ENCODE measurements at places on chromosomes 7 and 10.

DNA sequence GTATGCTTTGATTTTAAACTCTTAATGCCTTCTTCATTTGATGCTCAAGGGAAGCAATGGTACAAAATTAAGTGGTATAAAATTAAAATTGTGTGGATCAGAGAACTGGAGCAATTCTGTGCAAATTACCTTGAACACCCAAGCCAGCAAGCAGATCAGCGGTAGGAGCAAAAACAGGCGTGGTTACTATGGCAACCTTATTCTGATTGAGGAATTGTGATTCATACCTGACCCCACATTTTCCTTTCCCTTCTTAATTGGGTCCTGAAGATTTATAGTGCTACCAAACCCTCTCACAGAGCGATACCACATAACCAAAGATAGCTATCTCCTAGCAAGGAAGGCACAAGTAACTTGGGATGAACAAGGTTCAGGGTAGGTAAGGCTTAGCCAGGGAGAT, 72.5 kb upstream of the FZD1 start:
- DNase-seq: no peak

DNA sequence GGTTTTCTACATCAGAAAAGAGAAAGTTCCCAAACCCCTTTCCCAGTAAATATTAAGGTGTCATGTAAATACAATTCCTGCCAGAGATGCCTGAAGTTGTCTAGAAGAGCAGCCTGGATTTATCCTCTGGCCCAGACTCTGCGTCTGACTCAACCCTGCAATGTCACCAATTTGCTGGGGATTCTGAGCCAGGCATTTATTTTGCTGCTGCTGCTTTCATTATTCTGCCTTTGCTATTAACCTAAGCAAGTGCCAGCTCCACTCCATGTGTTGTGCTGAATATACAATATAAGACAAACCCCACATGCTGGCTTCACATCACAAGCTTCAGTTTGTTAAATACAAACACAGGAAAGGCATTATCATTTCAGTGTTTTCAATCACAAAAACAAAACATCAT, 59.1 kb downstream of the ELAPOR2 start:
- DNase-seq: no peak

DNA sequence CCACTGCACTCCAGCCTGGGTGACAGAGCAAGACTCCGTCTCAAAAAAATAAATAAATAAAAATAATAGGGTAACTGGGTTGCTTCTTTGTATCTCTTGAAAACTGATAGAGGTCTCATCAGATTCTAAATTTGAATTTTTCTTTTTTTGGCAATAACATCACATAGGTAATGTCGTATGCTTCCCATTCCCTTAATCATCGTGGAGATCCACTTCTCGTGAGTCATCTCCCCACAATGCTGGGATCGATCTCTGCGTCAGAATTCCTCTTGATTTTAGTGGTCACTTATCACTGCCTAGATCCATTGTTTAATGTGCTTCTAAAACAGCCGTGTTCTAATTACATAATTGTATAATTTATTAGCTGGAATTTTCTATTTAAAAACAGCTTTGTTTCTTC, 70.5 kb upstream of the DNAJB6 start:
- no peak for DNase-seq

- no peak for DNase-seq
Measured at GRCh38 chr7:19181634-19182033, 36.4 kb upstream of the FERD3L start.

- no peak for DNase-seq
Measured at GRCh38 chr7:92292981-92293380, 47.2 kb downstream of the ANKIB1 start.

- DNase-seq: no peak
Measured at GRCh38 chr10:44862006-44862751, 49.0 kb upstream of the TMEM72 start.

- DNase-seq: no peak
Measured at GRCh38 chr10:115844591-115844990, 428.4 kb downstream of the GFRA1 start.

DNA sequence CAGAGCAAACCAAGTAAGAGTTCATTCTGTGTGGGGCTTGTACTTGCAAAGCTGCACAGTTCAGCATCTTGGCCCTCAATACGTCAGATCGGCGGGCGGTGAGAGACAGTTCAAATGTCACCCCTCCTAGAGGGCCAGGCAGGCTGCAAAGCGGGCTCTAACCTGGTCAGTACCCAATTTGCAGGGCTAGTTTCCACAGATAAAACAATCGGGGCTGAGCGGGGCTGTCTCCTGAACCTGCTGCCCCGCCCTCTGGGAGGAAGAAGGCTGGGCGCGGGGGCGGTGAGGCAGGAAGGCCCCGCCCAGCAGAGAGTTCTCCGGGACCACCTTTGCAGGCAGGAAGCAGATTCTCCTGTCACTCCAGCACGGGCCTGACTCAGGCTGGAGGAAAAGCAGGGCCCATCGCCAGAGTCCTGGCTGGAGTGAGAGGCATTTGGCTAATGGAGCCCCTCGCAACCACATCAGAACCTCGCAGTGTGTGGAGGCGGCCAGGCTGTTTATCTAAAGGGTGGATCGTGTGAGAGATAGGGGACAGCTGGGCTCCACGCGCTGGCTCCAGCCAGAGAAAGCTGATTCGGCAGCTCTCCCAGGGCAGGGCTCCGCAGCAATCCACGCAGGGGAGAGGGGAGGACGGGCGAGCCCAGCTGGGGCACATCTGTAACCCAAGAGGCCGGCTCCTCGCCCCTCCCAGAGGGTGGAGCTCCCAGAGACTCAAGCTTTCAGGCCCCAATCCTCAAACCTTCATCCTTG, 83.1 kb downstream of the SH3PXD2A start:
- no peak for DNase-seq

GRCh38 chr10:11164551-11164802, 146.8 kb downstream of the CELF2 start:
- DNase-seq: no peak

- no peak for DNase-seq
Measured at GRCh38 chr7:157233677-157234076, 95.0 kb downstream of the UBE3C start.

GRCh38 chr10:3071405-3072198, 4.3 kb downstream of the PFKP start:
- no peak for DNase-seq

DNA sequence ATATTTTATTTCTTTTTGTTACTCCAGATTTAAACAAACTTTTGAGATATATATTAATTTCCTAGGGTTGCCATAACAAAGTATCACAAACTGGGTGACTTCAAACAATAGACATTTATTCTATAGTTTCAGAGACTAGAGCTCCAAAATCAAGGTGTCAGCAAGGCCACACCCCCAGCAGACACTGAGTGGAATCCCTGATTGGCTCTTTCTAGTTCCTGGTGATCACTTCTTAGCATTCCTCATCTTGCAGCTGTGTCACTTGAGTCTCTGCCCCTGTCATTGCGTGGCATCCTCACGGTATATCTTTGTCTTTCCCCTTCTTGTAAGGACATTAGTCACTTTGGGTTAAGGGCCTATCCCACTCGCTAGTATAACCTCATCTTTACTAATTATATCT, 7.6 kb upstream of the SLC26A3 start:
- DNase-seq: no peak

DNA sequence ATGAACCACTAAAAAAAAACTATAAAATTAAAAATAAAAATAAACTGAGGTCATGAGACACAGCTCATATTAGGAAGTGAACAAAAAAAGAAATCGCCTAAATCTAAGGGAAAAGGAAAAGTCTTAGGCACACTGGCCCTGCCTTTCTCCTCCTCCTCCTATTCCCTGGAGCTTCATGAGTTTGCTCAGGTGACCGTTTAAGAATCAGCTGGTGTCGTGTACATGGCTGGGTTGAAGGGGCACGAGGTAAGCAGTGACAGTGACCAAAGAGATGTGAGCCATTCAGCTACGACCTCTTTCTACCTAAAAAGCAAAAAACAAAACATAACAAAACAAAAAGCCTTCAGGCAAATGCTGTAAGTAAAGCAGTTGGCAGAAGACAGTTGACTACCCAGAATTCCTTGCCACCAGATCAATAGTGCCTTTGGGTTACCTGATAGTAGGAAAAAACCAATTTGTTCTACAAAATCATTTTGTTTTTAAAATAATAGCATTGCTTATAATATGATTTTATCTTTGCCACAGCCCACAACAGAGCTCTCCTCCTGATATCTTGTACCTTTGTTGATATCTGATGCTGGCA, 135.4 kb downstream of the DOCK4 start:
- no peak for DNase-seq

DNA sequence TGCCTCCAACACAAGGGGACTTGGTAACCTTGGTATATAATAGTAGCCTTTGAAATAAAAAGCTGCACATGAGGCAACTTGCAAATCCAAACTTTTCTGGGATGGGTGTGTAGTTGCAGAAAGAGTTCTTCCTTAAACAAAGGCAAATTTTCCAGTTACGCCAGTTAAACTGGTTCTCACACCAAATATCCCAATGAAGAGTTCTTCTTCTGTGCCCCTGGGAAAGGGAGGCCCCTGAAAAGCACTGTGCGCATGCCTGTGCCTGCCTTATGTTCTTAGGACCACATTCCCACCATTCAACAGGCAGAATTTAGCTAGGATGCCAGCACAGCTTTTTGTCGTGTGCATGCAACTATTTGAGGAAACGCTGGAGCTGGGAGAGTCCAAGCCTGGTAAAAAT, 164.8 kb upstream of the SLC25A13 start:
- no peak for DNase-seq

GRCh38 chr10:69893271-69893900, 91.7 kb downstream of the COL13A1 start:
- DNase-seq: no peak

DNA sequence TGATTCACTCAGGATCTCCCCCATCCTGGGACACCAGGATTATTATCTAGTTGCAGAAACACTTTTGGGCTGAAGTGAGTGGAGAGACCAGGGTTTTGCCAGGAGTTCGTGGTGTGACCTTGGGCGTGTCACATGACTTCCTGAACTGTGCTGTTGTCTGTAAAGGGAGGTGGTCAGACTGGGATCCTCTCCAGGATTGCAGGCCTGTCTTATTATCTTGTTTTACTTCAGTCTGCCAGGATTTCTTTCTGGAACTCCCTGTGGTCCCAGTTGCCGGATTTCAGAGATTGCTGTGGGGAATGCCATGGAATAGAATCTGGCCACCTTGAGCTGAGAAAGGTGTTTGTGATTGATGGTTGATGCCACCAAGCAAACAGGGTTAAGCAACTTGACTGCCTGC, 35.8 kb downstream of the CRCP start:
- DNase-seq: no peak

DNA sequence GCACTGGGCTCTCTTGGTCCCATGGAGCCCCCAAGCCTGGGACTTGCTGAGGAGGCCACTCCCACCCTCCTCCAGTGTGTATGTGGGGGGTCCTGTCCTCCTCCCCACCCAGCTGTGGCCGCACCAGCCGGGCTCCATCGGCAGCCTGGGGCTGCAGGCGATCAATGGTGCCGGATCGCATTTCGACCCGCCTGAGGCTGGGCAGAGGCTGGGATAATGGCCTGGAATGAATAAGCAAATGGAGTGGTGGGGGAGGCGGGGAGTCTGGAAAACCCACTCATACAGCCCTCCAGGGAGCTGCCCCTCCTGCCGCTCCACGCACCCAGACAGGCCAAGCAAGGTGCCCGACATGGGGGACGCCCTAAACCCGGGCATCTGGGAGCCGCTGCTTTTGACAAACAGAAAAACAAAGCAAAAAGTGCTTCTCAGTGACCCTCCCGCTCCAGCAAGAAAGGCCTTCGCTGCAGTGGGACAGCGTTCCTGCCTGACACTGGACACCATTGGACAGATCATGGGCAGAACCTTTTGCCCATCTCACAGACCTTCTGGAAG, 160.5 kb downstream of the NRF1 start:
- DNase-seq: no peak

GRCh38 chr7:100176096-100177044, 811 bp downstream of the GPC2 start:
- no peak for DNase-seq

DNA sequence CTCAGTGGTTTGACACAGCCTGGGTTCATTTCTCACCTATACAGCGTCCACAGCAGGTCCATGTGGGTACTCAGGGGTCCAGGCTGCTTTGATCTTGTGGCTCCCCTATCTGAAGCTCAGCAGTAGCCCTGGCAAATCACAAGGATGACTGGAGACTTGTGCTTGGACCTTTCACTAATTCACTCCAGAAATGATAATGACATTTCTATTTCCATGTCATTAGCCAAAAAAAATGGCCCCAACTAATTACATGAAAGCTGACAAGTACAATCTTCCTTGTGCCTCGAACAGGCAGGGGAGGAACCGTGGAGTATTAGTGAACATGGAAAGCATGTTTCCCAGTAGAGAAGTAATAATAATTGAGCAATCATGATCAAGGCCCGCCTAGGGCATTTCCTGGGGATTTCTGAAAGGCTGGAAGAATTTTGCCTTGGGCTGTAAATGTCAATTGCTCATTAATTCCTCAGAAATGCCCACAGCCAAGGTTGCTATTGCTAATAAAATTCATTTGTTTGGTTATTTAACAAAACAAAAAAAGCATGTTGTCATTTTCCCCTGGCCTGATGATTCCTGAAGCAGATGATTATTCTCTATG, 586.1 kb downstream of the SDK1 start:
- no peak for DNase-seq

DNA sequence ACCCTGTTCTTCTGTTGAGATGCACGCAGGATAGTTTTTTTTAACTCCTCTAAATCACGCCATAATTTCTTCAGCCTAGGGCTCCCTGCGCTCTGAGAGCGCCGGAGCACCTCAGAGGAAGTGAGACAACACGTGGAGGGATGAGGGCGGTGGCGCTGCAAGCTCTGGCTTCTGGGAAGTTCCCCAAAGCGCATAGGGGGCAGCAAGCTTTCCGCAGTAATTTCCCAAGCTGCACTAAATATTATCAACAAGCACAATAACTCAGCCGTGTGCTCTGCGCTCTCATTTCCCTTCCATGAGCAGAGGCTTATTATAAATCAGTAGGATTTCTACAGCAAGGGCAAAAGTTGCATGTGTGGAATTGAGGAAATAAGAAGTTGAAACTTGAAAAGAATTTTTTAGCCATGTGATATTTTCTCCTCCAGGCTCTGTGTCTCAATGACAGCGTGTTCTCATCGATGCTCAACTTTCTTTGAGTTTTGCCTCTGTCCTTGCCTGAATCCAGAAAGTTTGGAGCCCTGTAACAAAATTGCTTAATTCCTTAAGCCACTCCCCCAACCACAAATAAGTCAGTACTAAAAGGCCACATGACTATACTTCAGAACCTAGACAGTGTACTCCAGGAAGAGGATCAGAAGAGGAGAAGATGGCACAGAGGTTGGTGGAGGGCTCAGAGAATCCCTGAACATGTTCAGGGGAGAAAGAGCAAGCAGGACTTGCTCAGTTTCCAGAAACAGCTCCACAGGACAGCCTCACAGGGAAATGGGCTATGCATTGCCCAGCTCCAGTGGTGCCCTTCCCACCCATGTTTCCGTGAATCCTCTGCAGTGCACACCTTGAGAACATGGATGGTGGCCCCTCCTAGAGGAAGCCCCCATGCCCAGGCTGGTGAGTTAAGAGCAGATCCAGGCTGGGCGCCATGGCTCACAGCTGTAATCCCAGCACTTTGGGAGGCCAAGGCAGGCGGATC, 221.5 kb upstream of the GHITM start:
- no peak for DNase-seq

GRCh38 chr7:87128861-87129267, 23.4 kb upstream of the DMTF1 start:
- no peak for DNase-seq

GRCh38 chr10:95783741-95784140, 27.8 kb downstream of the ENTPD1 start:
- no peak for DNase-seq

Data from cortex of kidney (tissue), 1 donor.